ENCODE measurements at places on chromosomes 13 and 19.

GRCh38 chr13:112057736-112058518 is 9.0 kb upstream of the SOX1 start:
- no peak for DNase-seq

DNA sequence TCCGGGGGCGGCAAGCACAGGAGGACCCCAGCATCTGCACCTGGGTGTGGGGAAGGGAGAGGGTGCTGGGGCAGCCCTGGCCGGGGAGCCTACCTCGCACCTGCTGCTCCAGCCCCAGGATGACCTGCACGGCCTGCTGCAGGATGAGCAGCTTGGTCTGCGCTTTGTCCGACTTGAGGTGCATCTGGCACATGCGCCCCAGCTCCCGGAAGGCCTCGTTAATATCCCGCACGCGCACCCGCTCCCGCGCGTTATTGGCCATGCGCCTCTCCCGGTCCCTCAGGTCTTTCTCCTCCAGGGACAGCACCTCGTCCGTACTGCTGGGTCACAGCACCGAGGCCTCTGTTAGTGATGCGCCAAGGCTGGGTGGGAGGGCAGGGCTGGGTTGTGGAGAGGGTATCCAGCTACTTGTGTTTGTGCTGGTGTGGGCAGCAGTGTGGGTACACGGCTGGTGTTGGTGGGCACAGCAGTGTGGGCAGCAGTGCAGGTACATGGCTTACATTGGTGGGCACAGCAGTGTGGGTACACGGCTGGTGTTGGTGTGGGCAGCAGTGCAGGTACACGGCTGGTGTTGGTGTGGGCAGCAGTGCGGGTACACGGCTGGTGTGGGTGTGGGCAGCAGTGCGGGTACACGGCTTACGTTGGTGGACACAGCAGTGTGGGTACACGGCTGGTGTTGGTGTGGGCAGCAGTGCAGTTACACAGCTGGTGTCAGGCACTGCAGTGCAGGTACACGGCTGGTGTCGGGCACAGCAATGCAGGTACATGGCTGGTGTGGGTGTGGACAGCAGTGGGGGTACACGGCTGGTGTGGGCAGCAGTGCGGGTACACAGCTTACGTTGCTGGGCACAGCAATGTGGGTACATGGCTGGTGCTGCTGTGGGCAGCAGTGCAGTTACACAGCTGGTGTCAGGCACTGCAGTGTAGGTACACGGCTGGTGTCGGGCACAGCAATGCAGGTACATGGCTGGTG is 7.1 kb upstream of the UQCR11 start:
- DNase-seq: no peak

GRCh38 chr13:37995092-37995491 is 125.5 kb upstream of the TRPC4 start:
- DNase-seq: no peak

DNA sequence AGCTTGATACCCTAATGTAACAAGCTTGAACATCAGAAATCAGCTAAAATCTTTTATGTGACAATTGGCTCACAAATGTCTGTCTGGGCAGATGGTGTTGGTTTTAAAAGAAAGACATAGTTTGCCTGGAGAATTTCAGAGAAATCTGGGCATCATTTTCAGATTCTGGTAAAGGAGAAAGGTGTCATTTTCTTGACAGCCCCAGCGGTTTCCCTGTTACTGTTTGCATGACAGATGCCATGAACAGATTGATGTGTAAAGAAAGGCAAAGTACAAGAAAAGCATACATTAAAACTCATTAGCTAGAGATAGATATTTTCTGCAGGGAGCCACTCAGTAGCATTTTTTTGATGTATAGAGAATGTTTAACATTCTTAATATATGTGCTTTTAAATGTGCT is 987.9 kb downstream of the OLFM4 start:
- DNase-seq: no peak

DNA sequence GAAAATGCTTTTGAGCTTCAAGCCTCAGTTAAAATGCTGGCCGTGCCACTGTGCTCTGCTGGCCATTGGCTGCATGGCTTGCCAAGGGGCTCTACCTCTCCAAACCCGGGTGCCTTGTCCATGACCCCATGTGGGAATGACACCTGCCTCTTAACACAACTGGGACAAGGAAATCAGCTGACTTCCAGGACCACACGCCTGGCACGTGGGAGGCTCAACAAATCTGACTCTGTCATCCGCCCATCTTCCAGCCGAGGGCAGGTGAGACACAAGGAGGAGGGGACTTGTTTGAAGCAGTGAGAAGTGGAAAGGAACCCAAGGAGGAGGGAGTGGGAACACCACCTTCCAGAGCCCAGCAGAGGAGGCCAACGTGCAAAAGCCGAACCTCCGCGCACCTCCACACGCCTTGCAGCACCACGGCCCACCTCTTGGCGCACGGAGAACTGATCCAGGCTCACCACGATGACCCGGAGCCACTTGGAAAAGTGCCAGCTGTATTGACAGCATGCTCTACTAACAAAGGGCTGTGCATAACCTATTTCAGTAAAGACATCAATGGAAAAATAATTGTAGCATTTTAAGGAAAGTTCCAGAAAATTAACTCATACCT is 38.3 kb downstream of the COL4A1 start:
- DNase-seq: no peak

DNA sequence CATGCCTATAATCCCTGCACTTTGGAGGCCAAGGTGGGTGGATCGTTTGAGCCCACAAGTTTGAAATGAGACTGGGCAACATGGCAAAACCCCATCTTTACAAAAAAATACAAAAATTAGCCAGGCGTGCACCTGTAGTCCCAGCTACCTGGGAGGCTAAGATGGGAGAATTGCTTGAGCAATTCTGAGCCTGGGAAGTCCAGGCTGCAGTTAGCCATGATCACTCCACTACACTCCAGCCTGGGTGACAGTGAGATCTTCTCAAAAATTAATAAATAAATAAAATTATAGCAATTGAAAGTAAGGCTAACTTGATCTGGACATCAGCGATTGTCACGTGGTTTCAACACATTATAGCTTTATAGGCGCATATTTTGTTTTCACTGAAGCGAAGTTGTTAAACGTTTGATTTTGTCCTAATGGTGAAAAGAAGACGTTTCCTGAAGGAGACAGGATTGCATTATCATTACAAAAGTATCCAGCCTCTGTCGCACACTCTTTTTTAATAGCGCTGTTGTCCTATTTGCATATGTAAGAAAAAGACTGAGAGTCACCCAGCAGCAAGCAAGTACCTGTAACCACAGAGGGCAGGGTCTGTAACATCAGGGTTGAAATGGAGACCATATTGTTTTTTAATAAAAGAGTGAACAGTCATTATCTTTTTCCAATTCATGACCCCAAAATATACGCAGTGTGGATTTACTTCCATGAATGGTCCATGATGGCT is 335.7 kb downstream of the DCT start:
- no peak for DNase-seq

DNA sequence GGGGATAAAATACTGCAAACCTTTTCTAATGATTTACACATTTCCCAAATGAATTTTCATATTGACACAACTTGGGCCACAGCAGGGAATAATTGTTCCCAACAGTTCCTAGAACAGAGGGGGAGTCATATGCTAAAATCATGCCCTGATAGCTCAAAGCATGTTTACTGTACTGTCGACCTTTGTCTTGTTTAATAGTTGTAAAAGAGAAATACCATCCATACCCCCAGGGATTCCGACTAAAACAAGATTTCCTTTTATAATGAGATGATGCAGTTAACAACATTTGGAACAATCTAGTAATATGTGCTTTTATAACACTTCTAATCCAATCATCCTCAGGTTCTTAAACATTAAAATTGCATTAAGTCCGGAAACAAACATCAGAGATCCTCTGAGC is 759.7 kb downstream of the OLFM4 start:
- no peak for DNase-seq

- no peak for DNase-seq
These were observed 9.6 kb downstream of the ZIC2 start for GRCh38 chr13:99991013-99991827.

DNA sequence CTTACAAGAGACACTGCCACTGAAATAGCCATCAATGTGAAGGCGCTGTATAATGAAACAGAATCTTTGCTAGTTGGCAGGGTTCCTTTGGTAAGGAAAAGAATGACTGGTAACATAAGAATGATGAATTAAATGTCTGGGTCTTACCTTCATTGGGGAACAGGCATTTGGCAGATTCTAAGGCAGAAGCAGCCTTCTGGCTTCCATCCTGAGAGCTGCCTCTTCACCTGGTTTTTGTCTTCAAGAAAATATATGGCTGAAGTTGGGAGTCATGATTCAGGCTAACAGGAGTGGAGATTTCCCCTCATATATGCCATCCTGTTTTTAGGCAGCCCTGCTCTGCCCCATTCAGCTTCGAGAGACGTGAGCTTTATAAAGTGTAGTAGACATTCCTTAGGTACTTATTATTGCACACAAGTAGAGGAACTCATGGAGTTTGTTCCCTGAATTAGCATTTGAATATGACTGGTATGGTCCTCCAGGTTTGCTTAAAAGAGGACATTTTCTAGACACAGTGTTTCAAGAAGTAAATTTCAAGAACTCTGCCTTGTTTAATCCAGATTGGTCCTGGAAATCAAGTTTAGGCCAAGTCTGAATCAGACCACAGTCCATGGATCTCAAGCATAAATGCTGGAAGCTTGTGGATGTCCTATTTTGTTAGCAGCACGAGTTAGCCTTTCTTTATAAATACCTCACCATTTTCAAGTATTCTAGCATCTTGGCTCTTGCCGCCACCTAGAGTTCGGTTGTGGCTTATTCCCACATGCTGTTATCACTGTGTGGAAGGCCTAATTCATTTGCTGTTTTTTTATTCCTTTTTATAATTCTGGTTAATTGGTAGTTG is 56.2 kb upstream of the AKAP11 start:
- no peak for DNase-seq

- DNase-seq: no peak
These were observed 627.2 kb upstream of the SLITRK6 start for GRCh38 chr13:86426437-86426836.

- DNase-seq: no peak
These were observed 16.2 kb downstream of the CCDC97 start for GRCh38 chr19:41325947-41326706.

DNA sequence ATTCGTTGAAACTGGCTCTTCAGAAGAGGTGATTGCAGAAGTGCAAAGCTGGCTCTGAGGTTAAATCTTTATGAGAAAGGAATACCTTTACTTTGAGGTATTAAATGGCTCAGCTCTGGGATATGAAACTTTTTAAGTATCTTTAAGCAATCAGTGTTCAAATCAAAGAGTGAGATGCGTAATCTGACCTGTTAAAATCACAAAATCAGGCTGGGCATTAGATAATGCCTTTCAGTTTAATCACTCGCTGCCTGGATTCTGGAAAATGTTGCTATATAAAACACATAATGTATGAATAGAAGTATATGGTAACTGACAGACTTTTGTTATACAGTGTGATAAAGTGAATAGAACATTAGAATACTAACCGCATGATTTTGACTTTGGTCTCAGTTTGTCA is 2.0 kb upstream of the DGKH start:
- no peak for DNase-seq

DNA sequence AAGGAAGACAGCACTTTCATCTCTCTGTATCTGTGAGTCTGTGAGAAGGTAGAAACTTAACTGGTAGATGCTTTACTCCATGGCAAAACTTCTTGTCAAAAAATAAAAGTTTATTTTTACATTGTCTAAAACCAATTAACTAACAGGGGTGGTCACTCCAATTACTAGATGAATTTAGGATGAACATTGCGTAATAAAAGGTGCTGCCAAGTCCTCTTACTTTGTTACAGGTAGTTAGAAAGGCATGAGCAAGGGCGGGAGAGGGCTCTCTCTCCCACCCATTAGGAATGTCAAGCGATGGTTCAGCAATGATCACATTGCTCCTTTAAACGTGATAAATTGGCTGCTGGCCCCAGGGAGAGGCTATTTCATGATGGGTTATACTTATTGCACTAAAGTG is 512.3 kb downstream of the SLITRK5 start:
- DNase-seq: no peak

- DNase-seq: peak; percentile 8
These were observed 19.7 kb downstream of the ZC3H4 start for GRCh38 chr19:47093841-47094240.

- DNase-seq: no peak
These were observed 11.6 kb upstream of the CFAP97D2 start for GRCh38 chr13:114167426-114167825.

- DNase-seq: no peak
These were observed 258.9 kb downstream of the PCDH20 start for GRCh38 chr13:61156753-61157152.

DNA sequence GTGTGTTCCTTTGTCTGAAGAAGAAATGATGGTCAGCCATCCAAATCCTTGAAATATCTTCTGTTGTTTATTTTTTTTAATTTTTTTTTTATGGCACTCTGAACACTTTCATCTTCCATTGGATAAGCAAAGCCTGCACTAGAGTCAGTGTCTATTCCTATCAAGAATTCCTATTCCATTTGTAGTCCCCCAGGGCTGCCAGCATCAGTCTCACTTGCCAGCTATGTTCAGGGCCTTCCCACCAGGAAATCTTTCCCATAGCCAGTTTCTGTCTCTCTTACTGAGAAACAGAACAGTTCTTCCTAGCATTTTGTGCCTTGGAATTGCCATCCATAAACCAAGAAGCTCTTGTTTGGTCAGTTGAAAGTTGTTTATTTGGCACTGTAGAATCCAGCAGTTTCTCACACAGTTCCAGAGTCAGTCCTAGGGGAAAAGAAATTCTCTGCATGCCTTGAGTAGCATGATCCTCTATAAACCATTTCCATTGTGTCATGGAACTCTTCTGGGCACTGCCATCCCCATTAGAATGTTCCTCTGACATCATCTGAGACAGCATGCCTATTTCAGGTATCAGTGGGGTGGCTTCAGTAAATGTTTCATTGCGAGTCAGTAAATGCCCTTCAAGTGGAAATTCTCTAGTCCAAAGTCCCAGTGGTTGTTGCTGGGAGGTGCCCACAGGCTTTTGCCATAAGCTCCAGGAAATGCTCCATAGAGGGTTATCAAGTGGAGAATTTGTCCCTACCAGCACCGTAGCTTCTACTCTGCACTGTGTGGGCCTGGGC is 18.7 kb upstream of the SPRYD7 start:
- DNase-seq: no peak

DNA sequence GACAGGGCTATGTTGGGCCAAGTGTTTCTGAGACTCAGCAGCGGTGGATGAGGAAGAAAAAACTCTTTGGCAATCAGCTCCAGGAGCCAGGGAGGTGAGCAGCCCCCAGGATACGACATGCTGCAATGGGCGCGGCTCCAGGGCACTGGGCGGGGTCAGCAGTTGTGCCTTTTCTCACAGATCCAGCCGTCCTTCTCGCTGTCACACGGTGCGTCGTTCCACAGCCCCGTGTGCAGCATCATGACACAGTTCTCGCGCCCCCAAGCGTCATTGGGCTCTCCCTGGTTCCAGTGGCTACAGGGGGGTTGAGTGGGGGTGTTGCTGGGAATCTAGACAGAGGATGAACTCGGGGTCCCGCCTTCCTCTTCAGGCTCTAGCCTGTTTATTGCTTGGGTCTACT is 2.7 kb downstream of the CLEC4G start:
- no peak for DNase-seq

GRCh38 chr13:51500687-51501086 is 47.9 kb upstream of the INTS6 start:
- no peak for DNase-seq

- no peak for DNase-seq
These were observed 21.3 kb downstream of the SLC46A3 start for GRCh38 chr13:28697441-28697840.

- DNase-seq: no peak
These were observed 3.6 kb downstream of the DMAC2 start for GRCh38 chr19:41435936-41436673.

- no peak for DNase-seq
These were observed 932 bp downstream of the FAM83E start for GRCh38 chr19:48613852-48614435.

- DNase-seq: no peak
These were observed 661.3 kb upstream of the KLF12 start for GRCh38 chr13:74795526-74795925.

Data from stimulated activated CD4-positive, alpha-beta T cell treated with anti-CD3 and anti-CD28 coated beads, Interleukin-12 subunit alpha, Interleukin-12 subunit beta, amount 100 ng/mL, for 4 hours (primary cell).